ENCODE measurements at places on chromosomes 11 and 22.
A peak's percentile ranks its signal among the peaks of the same experiment; 100 is the strongest.

GRCh38 chr11:96112192-96113128 is 188.6 kb upstream of the MTMR2 start:
- DNase-seq, result no peak

GRCh38 chr11:125763483-125763882 is 15.1 kb downstream of the PATE2 start:
- no peak for DNase-seq

- DNase-seq, result no peak
Measured at GRCh38 chr11:112004389-112004788, 20.8 kb upstream of the DLAT start.

DNA sequence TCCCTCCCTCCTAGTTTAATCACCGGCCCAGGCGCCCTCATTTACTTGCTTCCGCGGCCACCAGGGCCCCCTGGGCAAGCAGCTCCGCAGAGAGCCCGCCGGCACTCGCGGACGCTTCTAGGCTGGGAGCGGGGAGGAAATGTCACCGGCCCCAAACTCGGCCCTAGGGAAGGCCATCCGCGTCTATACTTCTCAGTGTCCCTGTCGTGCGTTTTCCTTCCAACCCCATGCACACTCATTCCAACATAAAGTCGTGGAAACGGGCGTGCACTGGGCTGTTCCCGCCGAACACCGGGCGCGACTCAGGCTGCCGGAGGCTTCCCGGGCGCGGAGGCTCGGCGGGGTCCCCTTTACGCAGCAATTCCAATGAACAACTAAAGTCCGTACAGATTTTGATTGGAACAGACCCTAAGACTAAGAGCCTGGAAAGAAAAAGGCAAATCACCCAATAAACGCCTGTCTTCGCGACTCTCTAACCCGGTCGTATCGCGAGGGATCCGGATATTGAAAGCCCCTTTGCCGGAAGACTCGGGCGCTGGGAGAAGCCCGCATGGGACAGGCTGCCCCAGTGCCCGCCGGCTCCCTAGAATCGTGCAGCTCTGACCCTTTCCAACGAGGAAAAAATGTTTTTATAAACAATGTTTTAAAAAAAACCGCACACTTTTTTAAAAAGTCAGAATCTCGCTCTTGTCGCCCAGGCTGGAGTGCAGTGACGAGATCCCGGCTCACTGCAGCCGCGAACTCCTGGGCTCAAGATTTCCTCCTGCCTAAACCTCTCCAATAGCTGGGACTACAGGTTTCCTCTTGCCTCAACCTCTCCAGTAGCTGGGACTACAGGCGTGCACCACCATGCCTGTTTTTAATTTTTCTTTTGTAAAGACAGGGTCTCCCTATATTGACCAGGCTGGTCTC is 1.3 kb upstream of the BARX2 start:
- DNase-seq, result no peak

DNA sequence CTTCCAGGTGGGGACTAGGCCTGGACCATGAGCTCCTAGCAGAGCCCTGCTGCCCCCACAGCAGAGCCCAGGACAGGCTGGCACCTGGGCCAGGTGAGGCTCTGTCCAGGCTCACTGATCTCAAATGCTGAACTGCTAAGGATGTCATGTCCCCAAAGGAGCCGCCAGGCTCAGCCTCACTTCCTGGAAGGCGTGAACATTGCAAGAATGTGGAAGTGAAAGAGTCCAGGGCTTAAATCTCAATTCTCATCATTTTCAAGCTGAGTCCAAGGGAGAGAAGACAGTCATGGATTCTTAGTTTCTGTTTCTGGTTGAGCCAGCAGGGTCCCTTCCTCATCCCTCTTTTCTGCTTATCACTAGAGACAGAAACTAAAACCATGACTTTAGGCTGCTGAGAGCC is 5.0 kb downstream of the ASCL2 start:
- no peak for DNase-seq

DNA sequence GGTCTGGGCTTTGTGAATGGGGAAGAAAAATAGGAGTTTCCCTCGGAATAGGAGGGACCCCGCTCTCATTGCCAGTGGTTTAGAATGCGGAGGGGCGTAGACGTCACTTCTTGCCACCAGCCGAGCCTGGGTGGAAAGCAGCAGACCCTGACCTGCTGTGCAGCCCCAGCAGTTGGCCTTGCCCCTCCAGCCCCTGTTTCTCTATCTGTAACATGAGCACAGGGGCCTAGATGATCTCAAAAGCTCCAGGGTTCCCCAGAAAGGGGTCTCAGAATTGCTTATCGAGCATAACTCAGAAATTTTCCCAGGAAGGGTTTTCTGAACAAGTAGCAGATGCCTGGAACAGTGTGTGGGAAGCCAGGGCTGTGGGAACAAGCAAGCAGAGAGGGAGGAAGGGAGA is 43.9 kb downstream of the C11orf91 start:
- no peak for DNase-seq

DNA sequence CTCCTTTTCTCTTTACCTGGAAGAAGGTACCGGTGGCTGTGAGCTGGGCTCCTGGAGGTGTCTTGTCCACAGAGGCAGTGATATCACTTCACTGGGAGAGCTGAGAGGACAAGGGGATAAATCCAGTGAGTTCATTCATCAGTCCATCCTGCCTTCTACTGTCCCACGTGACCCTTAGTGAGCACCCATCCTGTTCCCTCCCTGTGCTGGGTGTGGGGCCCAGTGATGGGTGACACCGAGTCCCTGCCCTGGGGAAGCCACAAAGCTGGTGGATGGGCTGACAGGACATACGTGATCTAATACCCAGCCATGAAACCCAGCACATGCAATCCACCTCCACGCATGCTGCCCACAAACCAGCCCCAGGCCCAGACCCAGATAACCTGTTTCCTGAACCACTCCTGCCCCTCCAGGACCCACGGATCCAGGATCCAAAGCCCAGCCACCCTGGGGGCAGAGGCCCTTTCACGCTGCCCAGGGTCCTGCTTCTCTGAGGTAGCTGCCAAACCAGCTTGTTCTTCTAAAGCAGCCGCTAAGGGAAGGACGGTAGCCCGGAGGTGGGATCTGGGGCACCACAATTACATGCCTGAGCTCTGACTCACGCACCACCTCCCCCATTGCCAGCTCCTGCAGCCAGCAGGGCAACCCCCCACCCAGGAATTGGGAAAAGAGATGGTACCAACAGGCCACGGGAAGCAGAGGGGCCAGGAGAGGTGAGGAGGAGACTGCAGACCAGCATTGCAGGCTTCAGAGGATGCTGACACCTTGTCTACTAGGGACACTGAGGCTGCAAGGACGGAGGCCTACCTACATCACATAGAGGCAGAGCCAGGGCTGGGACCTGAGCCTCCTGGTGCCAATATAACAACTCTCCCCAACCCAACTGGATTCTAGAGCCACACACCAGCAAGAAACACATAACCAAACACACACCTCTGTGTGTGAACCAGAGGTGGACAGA is 35.2 kb downstream of the GDPD5 start:
- no peak for DNase-seq

DNA sequence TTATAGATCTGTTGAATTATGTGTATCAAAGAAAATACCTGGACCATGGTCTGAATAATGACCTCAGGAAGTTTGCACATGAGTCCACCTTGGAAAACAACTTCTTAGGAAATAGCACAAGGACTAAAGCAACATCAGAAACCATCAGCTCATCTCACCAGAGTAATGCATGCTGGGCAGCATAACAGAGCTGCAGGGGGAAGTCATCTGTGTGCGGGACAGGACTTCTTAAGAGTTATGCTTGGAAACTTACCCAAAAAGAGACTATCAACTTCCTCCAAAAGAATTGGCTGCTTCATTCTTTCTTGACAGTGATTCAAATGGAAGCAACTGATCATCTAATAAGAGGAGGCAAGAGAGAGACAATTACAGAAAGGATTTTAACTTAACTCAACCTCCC is 2.5 kb downstream of the OR56B4 start:
- DNase-seq, result no peak

DNA sequence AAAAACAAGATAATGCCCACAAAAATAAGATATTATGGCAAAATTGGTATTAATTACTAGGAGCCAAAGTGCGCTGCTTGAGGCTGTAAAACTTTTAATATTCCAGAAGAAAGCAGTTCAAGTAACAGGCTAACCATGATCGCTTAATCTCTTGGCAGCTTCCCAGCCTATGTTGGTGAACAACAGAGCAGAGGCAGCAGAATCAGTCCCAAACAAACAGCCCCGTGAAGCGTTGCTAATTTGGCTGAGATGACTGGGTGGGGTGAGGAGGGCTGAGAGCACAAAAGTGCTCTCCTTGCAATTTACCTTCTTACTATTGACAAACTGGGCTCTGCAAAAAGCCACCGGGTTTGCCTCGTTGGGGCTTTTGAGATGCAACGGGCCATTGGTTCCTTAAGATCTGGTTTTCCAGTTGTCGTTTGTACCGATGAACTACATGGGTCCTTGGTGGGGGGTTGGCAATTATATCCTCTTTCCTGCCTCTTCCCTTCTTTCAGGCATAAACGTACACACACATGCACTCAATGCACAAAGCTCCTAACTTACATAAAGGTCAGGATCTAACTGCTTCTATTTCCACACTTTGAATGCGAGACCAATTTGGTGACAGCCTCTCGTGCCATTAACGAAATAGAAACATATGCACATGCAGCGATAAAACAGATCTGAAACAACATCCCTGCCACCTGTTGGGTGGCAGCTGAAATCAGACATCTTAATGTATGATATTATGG is 407.6 kb upstream of the CADM1 start:
- DNase-seq, result peak; percentile 75

- no peak for DNase-seq
Measured at GRCh38 chr11:75481223-75481921, 44.4 kb downstream of the GDPD5 start.

GRCh38 chr22:23695571-23696325 is 4.9 kb downstream of the RGL4 start:
- no peak for DNase-seq

DNA sequence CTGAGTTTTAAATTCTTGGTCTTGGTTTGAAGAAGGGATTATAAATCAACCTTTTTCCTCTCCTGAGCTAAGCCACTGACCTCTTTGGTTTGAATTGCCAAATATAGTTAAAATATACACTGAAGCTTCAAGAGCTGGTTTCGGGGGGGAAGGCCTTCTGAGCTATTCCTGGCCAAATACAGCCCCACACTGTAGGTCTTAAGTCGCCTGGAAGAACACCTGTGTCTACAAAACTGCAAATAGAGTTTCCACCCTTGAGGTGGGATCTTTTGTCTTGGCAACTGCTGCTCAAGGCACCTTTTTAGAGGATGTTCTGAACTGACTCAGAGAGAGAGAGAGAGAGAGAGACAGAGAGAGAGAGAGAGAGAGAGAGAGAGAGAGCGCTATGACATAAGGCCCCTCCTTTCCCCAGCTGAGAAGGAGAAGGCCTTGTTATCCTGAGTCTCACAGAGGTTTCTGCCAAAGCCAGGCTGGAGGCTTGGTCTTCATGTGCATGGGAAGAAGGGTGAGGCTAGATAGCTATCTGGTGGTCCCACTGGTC is 5.5 kb downstream of the ADM start:
- no peak for DNase-seq

Measured in NCI-H1436 (cell line).